Naive B cell (primary cell): ENCODE measurements at places on chromosomes 7 and 10. TPM values are rescaled to one million over a fixed set of nuclear protein-coding genes. Genes with fewer than 3 reads are reported as not detected.

The PKD2L1 gene
- not detected for polyA plus RNA-seq

The GRID2IP gene
- polyA plus RNA-seq: not detected

The FAM24A gene
- not detected for polyA plus RNA-seq

- H3K36me3 ChIP-seq: no peaks in the 10 kb centered on the region
- H3K4me3 ChIP-seq: peak overlapping the region; percentile 94
- no peak for DNase-seq
- peaks cover 56% of the 10 kb centered on the region for H3K27me3 ChIP-seq
- H3K4me1 ChIP-seq: peaks cover 15% of the 10 kb centered on the region
- no peak overlapping the region for H3K27ac ChIP-seq
Observed at GRCh38 chr10:43689618-43689954, 40.9 kb upstream of the ZNF32 start.

DNA sequence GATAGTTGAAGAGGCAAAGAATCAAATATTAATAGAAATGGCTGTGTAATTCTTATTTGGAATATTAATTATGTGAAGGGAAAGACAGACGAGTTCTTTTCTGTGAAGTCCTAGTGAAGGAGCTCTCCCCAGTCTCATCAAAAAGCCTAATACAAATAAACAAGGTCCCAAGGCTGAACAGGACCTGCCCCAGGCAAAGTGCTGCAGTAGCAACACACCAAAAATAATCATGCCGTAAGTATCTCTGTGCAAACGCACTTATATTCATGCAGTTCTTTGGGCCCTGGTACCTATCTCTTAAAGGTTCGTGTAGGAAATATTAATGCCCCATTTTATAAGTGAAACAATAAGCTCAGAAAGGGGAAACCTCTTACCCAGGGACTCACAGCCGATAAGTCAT lies 12.2 kb upstream of the CHST15 start:
- no peaks in the 10 kb centered on the region for H3K36me3 ChIP-seq
- peaks cover 61% of the 10 kb centered on the region for H3K4me1 ChIP-seq
- no peaks in the 10 kb centered on the region for H3K27me3 ChIP-seq
- no peak overlapping the region for H3K27ac ChIP-seq
- no peak for DNase-seq

DNA sequence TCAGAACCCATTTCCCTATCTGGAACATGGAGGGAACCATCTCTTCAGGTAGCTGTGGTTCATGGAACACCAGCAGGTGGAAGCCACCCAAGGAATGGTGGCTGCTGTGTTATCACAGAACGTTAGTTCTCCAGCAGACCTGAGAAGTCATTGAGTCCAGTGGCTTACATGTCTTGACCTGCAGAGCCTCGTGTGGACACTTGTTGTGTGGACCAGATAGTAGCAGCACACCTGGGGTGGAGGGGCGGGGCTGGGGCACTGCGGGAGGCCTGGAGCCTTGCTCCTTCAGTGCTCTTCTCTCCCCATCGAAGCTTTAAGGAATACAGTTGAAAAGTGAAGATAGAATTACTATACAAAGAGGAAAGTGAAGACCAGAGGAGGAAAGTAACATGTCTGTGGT lies 42.4 kb downstream of the VWA2 start:
- peaks cover 8% of the 10 kb centered on the region for H3K27me3 ChIP-seq
- H3K27ac ChIP-seq: no peak overlapping the region
- no peaks in the 10 kb centered on the region for H3K36me3 ChIP-seq
- no peak for DNase-seq

DNA sequence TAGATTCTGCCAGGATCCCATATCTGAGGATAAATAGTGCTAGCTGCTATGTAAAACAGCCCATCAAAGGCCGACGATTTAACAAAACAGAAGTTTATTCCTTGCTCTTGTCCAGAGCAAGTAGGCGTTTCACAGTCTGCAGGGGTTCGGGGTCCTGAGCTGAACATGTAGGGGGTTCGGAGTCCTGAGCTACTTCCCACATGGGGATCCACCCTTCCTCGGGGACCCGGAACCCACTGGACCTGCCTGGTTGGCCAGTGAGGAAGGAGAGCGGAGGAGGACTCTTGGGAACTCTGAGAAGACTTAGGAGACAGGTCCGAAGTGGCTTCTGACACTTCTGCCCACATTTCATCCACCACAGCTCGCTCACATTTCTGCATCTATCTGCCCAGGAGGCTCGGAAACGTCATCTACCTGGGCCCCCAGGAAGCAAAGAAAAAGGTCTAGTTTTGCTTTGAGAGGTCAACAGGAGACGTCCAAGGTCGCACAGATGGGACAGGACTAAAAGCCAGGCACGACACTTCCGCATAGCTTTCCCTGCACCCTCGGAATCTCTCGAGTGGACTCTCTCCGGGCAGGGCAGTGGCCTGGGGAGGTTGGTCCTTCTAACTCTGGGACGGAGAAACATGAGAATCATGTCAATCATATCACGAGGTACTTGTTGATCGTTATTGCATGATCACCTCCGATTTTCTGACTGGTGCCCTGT lies 86.4 kb downstream of the MICALL2 start:
- no peak overlapping the region for H3K27ac ChIP-seq
- no peak overlapping the region for H3K4me3 ChIP-seq
- no peaks in the 10 kb centered on the region for H3K4me1 ChIP-seq
- no peaks in the 10 kb centered on the region for H3K36me3 ChIP-seq
- peaks cover 50% of the 10 kb centered on the region for H3K27me3 ChIP-seq

DNA sequence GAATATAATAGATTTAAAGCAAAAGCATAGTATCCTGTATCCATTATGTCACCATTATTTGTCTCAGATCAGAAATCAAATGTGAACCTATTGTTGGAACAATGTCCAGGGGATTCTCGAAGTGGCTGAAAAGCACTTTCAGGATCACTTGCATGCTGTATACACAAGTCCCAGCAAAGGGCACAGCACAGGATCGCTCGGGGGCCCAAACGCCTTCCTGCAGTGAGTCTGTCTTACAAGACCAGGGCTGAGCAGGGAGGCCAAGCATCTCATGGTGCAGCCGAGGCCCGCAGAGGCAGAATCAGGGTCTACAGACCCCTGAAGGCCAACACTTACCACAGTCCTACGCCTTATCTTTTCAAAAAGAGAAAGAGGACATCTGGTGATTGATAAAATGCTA lies 92.3 kb downstream of the TNS3 start:
- H3K27ac ChIP-seq: no peak overlapping the region
- no peak for DNase-seq
- H3K4me1 ChIP-seq: peaks cover 19% of the 10 kb centered on the region
- H3K27me3 ChIP-seq: no peaks in the 10 kb centered on the region
- H3K36me3 ChIP-seq: no peaks in the 10 kb centered on the region

DNA sequence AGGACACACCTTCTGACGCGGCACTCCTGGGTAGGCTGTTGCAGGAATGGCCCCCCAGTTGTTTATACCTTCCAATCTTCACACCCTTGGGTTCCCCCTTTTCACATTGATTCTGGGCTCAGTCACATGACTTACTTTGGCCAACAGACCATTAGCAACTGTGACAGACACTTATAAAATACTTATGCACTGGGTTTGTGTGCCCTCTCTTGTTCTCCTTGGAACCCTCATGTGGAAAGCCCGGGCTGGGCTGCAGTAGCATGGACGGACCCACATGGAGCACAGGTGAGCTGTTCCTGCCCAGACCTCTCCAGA lies 69.0 kb downstream of the ATXN7L1 start:
- H3K4me3 ChIP-seq: no peak overlapping the region
- no peaks in the 10 kb centered on the region for H3K36me3 ChIP-seq
- DNase-seq: no peak
- peaks cover 11% of the 10 kb centered on the region for H3K4me1 ChIP-seq
- no peak overlapping the region for H3K27ac ChIP-seq
- peaks cover 6% of the 10 kb centered on the region for H3K27me3 ChIP-seq

DNA sequence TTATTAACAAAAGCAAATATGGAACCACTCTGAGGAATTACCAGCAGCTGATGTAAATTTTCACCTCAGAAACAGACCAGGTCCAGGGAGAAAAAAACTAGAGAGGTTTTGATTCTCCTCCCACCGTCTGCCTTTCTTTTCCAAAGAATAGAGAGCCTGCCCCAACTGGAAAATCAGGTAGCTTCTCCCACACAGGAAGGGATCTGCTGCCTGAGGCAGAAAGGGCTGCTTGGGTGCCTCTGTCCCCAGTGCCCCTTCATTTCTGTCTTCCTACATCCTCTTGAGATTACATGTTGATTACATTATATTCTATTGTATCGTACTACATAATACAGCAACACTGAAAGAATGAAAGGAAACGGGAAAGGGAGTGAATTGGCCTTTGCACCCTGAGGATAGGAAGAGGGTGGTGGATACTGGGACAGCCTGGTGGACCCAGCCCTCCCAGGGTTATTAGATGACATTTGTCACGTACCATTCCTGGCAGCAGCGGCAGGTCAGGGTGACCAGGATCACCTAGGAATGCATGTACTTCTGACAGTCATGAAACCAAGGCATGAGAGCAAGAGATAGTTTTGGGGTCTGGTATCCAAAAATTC lies 8.9 kb downstream of the ST8SIA6 start:
- H3K27ac ChIP-seq: no peak overlapping the region
- peaks cover 50% of the 10 kb centered on the region for H3K27me3 ChIP-seq
- DNase-seq: no peak
- peaks cover 8% of the 10 kb centered on the region for H3K36me3 ChIP-seq
- H3K4me1 ChIP-seq: no peaks in the 10 kb centered on the region

DNA sequence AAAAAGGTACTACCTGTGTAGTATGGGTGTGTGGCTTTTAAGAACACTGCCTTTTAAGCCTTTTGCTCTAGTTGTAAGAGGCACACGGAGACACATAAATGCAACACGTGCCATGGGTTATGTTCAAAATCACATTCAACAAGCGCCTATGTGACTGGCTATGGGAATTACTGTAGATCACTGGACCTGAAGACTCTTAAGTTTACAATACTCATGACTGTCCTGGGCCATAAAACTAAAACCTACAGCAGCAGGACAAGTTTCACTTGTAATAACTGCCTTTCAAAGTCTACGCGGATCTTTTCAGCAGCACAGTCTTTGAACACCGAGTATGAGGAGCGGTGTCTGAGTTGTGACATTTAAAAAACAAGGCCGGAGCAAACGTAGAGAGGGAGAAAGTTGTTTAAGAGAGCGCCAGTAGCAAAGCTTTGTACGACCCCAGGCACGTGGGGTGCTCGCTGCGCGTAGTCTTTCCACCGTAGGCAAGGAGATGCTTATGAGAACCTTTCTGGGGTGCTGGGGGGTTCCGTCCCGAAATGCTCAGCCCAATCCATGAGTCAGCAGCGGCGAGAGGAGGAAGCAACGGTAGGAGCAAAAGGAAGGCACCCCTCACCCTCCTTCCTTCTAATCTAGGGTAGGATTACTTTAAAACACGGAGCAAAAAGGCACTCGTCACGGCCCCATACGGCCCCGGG lies 662 bp downstream of the DNAJC2 start:
- peaks cover 22% of the 10 kb centered on the region for H3K36me3 ChIP-seq
- DNase-seq: no peak
- peak overlapping the region; percentile 97 for H3K27ac ChIP-seq
- H3K4me1 ChIP-seq: peaks cover 48% of the 10 kb centered on the region
- H3K4me3 ChIP-seq: peak overlapping the region; percentile 98
- no peaks in the 10 kb centered on the region for H3K27me3 ChIP-seq

- DNase-seq: no peak
- H3K27ac ChIP-seq: no peak overlapping the region
- peaks cover 11% of the 10 kb centered on the region for H3K36me3 ChIP-seq
- no peak overlapping the region for H3K4me3 ChIP-seq
- peaks cover 5% of the 10 kb centered on the region for H3K27me3 ChIP-seq
Observed at GRCh38 chr7:149355390-149356048, 93.5 kb downstream of the ZNF783 start.

GRCh38 chr7:102425639-102426267 lies 7.6 kb upstream of the ORAI2 start:
- H3K27ac ChIP-seq: peak overlapping the region; percentile 100
- H3K27me3 ChIP-seq: no peaks in the 10 kb centered on the region
- peak overlapping the region; percentile 92 for H3K4me3 ChIP-seq
- H3K36me3 ChIP-seq: no peaks in the 10 kb centered on the region

DNA sequence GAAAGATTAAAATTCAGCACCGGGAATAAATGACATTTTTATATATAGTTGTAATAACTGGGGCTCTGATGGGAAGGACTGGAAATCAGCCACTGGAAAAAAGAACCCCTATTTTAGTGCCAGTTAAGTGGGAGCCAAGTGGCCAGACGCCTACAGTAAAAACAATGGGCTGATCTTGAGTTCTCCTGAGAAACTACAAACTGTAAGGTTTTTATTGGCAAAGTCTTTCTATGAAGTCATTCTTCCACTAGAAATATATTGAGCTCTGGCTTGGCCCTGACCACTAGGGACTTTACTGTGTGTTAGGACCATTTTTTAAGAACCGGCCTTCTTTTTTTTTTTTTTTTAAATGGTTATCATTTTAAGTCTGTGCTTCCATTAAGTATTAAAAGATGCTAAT lies 79.6 kb downstream of the ZNF22 start:
- H3K27ac ChIP-seq: no peak overlapping the region
- H3K36me3 ChIP-seq: no peaks in the 10 kb centered on the region
- H3K27me3 ChIP-seq: peaks cover 15% of the 10 kb centered on the region
- H3K4me3 ChIP-seq: no peak overlapping the region
- no peaks in the 10 kb centered on the region for H3K4me1 ChIP-seq
- DNase-seq: no peak

DNA sequence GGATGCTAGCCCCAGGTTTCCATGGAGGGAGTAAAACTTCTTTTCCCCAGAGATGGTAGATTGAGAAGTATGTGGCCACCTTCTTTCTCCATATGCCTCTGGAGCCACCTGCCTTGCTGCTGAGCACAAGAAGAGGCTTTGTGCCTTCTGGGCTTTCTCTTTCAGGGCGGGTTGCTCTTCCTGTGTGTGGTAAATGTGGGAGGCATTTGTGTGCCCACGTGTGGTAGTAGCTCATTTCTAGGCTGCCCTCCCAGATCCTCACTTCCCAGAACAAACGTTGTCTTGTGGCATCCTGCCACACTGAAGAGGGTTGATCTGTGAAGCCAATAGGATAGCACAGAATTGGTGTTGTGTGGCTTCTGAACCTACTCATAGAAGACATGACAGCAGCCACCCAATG lies 342.0 kb upstream of the PODXL start:
- no peak overlapping the region for H3K27ac ChIP-seq
- no peak for DNase-seq
- H3K4me1 ChIP-seq: no peaks in the 10 kb centered on the region
- no peaks in the 10 kb centered on the region for H3K36me3 ChIP-seq
- no peak overlapping the region for H3K4me3 ChIP-seq

DNA sequence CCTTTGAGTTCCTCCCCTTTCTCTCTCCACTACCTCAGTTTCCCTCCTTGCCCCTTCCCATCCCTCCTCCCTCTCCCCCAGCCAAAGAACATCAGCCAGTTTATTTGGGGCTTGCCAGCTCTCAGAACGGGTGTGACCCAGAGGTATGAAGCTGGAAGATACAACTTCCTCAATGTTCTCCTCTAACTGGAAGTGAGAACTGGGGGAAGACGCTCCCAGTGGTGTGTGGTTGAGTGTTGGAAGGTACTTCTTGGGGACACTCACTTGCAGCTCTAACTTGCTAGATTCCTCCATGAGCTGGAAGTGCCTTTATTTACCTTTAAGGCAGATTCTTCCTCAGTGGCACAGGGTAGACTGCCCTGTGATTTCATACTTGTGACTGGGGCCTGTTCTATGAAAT lies 110.5 kb upstream of the HABP2 start:
- H3K4me3 ChIP-seq: no peak overlapping the region
- H3K27ac ChIP-seq: no peak overlapping the region
- H3K27me3 ChIP-seq: peaks cover 3% of the 10 kb centered on the region
- no peak for DNase-seq

- no peak overlapping the region for H3K27ac ChIP-seq
- peaks cover 10% of the 10 kb centered on the region for H3K36me3 ChIP-seq
- H3K27me3 ChIP-seq: no peaks in the 10 kb centered on the region
- DNase-seq: no peak
- no peaks in the 10 kb centered on the region for H3K4me1 ChIP-seq
Observed at GRCh38 chr10:129784291-129784690, 179.8 kb downstream of the EBF3 start.

- H3K27me3 ChIP-seq: no peaks in the 10 kb centered on the region
- H3K4me1 ChIP-seq: peaks cover 3% of the 10 kb centered on the region
- peaks cover 10% of the 10 kb centered on the region for H3K36me3 ChIP-seq
- H3K4me3 ChIP-seq: no peak overlapping the region
Observed at GRCh38 chr7:99028261-99028973, 115.5 kb downstream of the SMURF1 start.
